Activated CD4-positive, alpha-beta T cell treated with anti-CD3 and anti-CD28 coated beads, Interleukin-2, amount 10 ng/mL, durations not matched to agents 24 days and 14 days (primary cell): ENCODE measurements at places on chromosomes 16 and 17. TPM values are rescaled to one million over a fixed set of nuclear protein-coding genes. Genes with fewer than 3 reads are reported as not detected.

- H3K4me3 ChIP-seq, result no peak overlapping the region
- H3K27me3 ChIP-seq, result peaks cover 8% of the 10 kb centered on the region
- H3K4me1 ChIP-seq, result peaks cover 14% of the 10 kb centered on the region
- no peaks in the 10 kb centered on the region for H3K36me3 ChIP-seq
- DNase-seq, result no peak
Measured at GRCh38 chr16:85333744-85334640, 221.7 kb upstream of the CIBAR2 start.

DNA sequence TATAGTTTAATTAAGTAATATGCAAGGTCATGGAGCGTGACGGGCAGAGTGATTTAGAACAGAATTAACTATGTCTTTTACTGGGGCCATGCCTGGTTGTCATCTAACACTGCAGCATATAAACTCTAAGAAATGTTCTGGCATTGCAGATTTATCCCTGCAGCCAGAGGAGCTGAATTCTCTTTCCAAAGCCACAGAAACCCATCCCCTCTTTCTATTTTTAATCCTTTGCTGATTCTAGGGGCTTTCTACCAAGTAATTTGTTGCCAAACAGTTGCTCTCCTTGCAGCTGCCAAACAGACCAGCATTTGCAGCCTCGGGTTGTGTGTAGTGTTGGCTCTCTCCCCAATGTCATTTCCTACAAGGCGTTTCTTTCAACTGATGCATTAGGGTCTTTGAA, 243.2 kb upstream of the MON1B start:
- DNase-seq, result no peak
- no peak overlapping the region for H3K4me3 ChIP-seq
- H3K27me3 ChIP-seq, result no peaks in the 10 kb centered on the region
- H3K36me3 ChIP-seq, result no peaks in the 10 kb centered on the region

GRCh38 chr17:28983286-28984230, 22.3 kb downstream of the SEZ6 start:
- no peak for DNase-seq
- H3K36me3 ChIP-seq, result no peaks in the 10 kb centered on the region
- H3K27me3 ChIP-seq, result peaks cover under 1% of the 10 kb centered on the region

GRCh38 chr17:28372203-28372944, 880 bp downstream of the SARM1 start:
- no peaks in the 10 kb centered on the region for H3K27me3 ChIP-seq
- DNase-seq, result peak; percentile 76
- H3K36me3 ChIP-seq, result peaks cover 9% of the 10 kb centered on the region
- peak overlapping the region; percentile 84 for H3K27ac ChIP-seq
- peak overlapping the region; percentile 85 for H3K4me3 ChIP-seq

DNA sequence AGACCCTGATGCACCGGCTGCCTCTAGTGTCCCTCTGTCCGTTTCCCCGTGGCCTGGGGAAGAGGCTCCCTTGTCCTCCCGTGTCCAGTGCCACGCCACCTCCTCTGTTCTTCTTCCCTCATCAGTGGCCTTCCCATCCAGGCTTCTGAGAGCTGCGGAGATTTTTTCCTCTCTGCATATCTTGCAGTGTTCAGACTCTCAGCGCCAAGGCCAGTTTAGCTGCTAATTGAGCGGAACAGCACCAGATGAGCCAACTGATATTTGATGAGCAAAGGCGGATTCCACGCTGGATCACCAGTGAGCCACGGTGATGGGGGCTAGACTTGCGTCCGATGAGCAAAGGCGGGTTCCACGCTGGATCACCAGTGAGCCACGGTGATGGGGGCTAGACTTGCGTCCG, 257.6 kb downstream of the FOXL1 start:
- no peak overlapping the region for H3K27ac ChIP-seq
- no peak for DNase-seq
- H3K27me3 ChIP-seq, result no peaks in the 10 kb centered on the region
- H3K4me3 ChIP-seq, result no peak overlapping the region

The FNDC8 gene
- not detected in 2 replicates for total RNA-seq

The CSH2 gene
- not detected in 2 replicates for total RNA-seq

- H3K4me1 ChIP-seq, result no peaks in the 10 kb centered on the region
- DNase-seq, result no peak
- no peak overlapping the region for H3K4me3 ChIP-seq
- peaks cover 3% of the 10 kb centered on the region for H3K27me3 ChIP-seq
Measured at GRCh38 chr17:14756479-14756878, 455.6 kb downstream of the HS3ST3B1 start.

The ITGB4 gene
- total RNA-seq, result 0.71 and 1.8 TPM in 2 replicates

The TBC1D3I gene
- total RNA-seq, result 0.65 and 1.9 TPM in 2 replicates

GRCh38 chr17:41930009-41930832, at the start of gene ODAD4:
Gene ODAD4 (plus strand): TSS chr17:41930617. CDS start chr17:41930724, 107 bp downstream.
- DNase-seq, result peak; percentile 99
- H3K4me3 ChIP-seq, result peak within 1 kb of the TSS; percentile 95

- no peaks in the 10 kb centered on the region for H3K36me3 ChIP-seq
- DNase-seq, result no peak
- H3K4me3 ChIP-seq, result no peak overlapping the region
- H3K27me3 ChIP-seq, result peaks cover 2% of the 10 kb centered on the region
Measured at GRCh38 chr16:71969353-71969752, 30.8 kb downstream of the PKD1L3 start.

DNA sequence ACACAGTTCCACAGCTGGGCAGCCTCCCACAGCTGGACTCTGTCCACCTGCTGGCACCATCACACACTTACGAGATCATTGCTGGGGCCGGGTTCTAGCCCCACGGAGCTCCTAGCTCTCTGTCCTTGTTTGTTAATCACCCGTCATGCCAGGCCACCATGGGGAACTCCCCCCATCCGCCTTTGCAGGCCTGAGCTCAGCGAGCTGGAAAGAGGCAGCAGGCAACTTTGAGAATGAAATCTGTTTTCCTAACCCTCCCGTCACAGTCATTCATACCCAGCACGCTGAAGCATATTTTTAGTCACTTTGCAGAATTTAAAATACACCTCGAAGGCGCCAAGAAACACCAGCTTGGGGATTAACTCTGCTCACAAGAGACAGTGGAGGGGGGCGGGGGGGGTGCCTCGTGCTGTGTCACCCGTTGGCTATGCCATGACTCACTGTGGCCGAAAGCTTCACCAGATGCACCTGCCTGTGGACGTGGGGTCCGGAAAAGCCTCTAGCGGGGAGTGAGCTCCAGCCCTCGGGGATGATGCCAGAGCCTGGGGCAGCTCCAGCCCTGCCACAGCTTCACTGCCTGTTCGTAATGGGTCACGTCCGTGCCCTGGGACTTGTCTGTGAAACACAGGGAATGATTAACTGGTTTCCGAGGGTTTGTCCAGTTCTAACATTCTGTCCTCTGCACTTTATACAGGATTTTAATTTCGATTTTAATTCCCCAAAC, 1.4 kb upstream of the SPNS2 start:
- peaks cover 23% of the 10 kb centered on the region for H3K4me1 ChIP-seq
- no peak overlapping the region for H3K4me3 ChIP-seq
- peaks cover 39% of the 10 kb centered on the region for H3K27me3 ChIP-seq
- DNase-seq, result no peak
- H3K36me3 ChIP-seq, result no peaks in the 10 kb centered on the region

The ENPP7 gene
- 0.09 TPM in 1 of 2 replicates, not detected in the other for total RNA-seq

The TNFRSF17 gene
- not detected in 2 replicates for total RNA-seq

The SMIM5 gene
- total RNA-seq, result 0.14 and 0.38 TPM in 2 replicates

- no peak overlapping the region for H3K27ac ChIP-seq
- no peaks in the 10 kb centered on the region for H3K4me1 ChIP-seq
- no peaks in the 10 kb centered on the region for H3K27me3 ChIP-seq
Measured at GRCh38 chr16:73847090-73847489, 449.5 kb upstream of the PSMD7 start.

DNA sequence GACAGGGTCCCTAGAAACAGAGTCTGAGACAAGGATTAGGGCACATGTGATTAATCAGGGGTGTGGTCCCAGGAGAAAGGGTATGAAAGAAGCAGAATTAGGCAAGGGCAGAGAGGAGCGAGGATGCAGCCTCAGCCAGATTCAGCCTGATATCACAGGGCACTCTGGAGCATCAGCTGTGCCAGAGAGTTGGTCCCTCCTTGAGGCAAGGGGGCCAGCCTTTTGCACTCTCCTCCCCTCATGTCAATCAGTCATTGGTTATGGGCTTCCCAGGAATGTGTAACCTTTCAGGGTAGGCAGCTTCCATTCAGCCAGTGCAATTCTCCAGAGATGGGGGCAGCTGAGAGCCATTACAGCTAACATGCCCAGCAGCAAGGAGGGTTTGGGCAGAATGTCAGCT, 152.6 kb upstream of the LHX1 start:
- H3K27me3 ChIP-seq, result peaks cover 1% of the 10 kb centered on the region
- H3K27ac ChIP-seq, result no peak overlapping the region
- no peaks in the 10 kb centered on the region for H3K36me3 ChIP-seq
- no peaks in the 10 kb centered on the region for H3K4me1 ChIP-seq
- DNase-seq, result no peak
- H3K4me3 ChIP-seq, result no peak overlapping the region

- peaks cover 2% of the 10 kb centered on the region for H3K27me3 ChIP-seq
- H3K27ac ChIP-seq, result peak overlapping the region; percentile 87
- no peak for DNase-seq
- H3K4me1 ChIP-seq, result peaks cover 62% of the 10 kb centered on the region
Measured at GRCh38 chr17:38872671-38873385, 3.0 kb downstream of the LASP1 start.

DNA sequence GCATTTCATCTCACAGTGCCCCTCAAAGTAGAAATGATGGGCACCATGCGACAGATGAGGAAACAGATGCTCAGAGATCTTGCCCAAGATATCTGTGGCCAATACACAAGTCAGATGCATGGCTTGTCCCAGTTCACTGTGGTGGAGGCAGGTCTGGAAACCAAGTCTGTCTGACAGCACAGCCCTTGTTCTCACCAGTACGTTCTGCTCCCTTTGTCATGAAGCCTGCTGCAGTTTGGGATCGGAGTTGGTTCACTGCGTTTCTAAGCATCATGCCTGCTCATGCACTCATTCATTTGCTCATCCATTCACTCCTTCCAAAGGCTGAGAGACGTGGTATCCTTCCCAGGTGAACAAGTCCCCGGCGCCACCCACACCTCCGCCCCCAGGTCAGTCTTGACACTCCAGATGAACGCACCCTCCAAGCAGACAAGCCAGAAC, 27.2 kb upstream of the MEAK7 start:
- no peak overlapping the region for H3K27ac ChIP-seq
- no peak for DNase-seq
- H3K4me1 ChIP-seq, result peaks cover 27% of the 10 kb centered on the region

The HS3ST3A1 gene
- total RNA-seq, result 2.3 and 3.7 TPM in 2 replicates

The CCL23 gene
- total RNA-seq, result not detected in 2 replicates

GRCh38 chr16:23679274-23679985, 741 bp downstream of the PLK1 start:
- H3K4me3 ChIP-seq, result peak overlapping the region; percentile 92
- H3K36me3 ChIP-seq, result peaks cover 34% of the 10 kb centered on the region
- H3K4me1 ChIP-seq, result peaks cover 38% of the 10 kb centered on the region
- H3K27ac ChIP-seq, result peak overlapping the region; percentile 85

The SEPTIN1 gene
- total RNA-seq, result 162 and 163 TPM in 2 replicates

GRCh38 chr17:20997711-20998570, 44.9 kb downstream of the USP22 start:
- no peak overlapping the region for H3K4me3 ChIP-seq
- peaks cover 26% of the 10 kb centered on the region for H3K36me3 ChIP-seq
- H3K27me3 ChIP-seq, result no peaks in the 10 kb centered on the region
- peaks cover 32% of the 10 kb centered on the region for H3K4me1 ChIP-seq

DNA sequence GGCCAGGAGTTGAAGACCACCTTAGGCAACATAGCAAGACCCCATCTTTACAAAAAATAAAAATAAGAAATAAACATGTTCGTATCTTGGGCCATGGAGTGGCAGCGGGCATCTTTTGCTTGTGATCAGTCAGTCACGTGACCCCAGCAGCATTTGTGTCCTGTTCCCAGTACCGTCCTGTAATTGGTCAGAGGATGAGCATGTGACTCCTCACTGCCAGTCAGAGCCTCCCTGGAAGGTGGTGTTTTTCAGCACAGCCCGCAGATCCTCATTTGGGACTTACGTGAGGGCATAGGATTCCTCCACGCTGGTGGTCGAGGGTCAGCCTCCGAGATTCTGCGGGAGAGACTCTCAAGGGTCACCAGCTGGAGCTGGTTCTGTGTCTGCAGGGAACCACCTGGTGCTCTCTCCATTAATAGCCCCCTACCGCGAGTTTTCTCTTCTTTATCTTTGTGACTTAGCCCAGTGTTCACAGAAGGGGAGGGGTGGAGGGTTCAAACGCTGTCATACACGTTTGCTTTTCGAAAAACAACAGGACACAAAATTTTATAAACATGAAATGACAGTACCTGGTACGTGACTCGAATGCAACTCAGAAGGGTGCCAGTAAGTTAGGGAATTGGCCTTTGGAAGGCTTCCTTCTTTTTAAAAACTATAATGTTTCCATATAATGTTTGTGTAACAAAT, 17.2 kb downstream of the MRC2 start:
- H3K4me3 ChIP-seq, result no peak overlapping the region
- H3K36me3 ChIP-seq, result no peaks in the 10 kb centered on the region
- peaks cover 67% of the 10 kb centered on the region for H3K27me3 ChIP-seq
- DNase-seq, result no peak
- H3K27ac ChIP-seq, result no peak overlapping the region
- peaks cover 4% of the 10 kb centered on the region for H3K4me1 ChIP-seq

The MTMR4 gene
- total RNA-seq, result 84.2 and 89.0 TPM in 2 replicates

GRCh38 chr16:57619606-57620334, 8.7 kb upstream of the ADGRG1 start:
- no peak overlapping the region for H3K27ac ChIP-seq
- H3K4me3 ChIP-seq, result no peak overlapping the region
- no peak for DNase-seq
- no peaks in the 10 kb centered on the region for H3K36me3 ChIP-seq
- no peaks in the 10 kb centered on the region for H3K27me3 ChIP-seq

The USP43 gene
- total RNA-seq, result 0.05 TPM in 1 of 2 replicates, not detected in the other

DNA sequence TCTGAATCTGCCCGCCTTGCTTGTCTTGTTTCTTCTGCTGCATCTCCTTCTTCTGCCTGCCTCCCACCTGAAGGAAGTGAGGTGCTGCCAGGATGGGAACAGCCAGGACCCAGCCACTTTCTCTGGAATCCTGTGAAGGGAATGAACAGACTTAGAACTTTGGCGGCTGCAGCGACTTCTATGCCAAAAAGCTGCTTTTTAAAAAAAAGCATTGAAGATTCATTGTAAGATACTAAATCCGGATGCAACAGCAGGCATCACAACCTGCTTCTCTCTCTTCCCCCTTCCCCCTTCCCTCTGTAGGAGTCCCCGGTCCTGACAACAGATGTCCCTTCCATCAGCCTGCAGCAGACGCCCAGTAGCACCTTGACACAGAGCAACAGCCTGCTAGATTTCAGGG, 176.3 kb downstream of the HS3ST4 start:
- H3K27me3 ChIP-seq, result no peaks in the 10 kb centered on the region
- DNase-seq, result no peak
- no peak overlapping the region for H3K27ac ChIP-seq
- no peaks in the 10 kb centered on the region for H3K4me1 ChIP-seq
- no peaks in the 10 kb centered on the region for H3K36me3 ChIP-seq
- no peak overlapping the region for H3K4me3 ChIP-seq

The RND2 gene
- 0.07 TPM in 2 replicates for total RNA-seq

The HNF1B gene
- 2.2 and 2.9 TPM in 2 replicates for total RNA-seq

- no peaks in the 10 kb centered on the region for H3K27me3 ChIP-seq
- H3K27ac ChIP-seq, result no peak overlapping the region
- peaks cover 29% of the 10 kb centered on the region for H3K36me3 ChIP-seq
- no peak overlapping the region for H3K4me3 ChIP-seq
Measured at GRCh38 chr16:75044800-75045361, 46.1 kb downstream of the ZNRF1 start.
